ENCODE measurements at places on chromosomes 5 and 9.

- DNase-seq: no peak
Measured at GRCh38 chr9:136364942-136365774, 1.6 kb upstream of the DNLZ start.

GRCh38 chr9:98075332-98075805 is 18.8 kb downstream of the NANS start:
- no peak for DNase-seq

DNA sequence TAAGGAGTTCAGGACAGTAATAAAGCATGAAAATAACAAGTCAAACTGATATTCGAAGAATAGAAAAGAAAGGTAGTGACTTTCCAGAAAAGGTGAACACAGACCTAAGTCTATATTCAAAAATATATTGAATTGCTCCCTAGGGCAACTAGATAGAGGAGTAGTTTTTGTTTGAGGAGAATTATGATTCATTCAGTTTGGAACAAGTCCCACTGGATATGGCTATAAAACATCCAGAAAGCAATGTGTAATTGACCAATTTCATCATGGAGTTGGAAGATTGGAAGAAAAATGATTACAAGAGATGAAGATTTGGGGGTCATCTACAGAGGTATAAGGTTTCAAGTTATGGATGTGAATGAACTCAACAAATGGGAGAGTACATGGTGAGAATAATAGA is 117.5 kb upstream of the ZNF462 start:
- DNase-seq: no peak

GRCh38 chr5:17064241-17064640 is 128.2 kb upstream of the MYO10 start:
- DNase-seq: no peak

DNA sequence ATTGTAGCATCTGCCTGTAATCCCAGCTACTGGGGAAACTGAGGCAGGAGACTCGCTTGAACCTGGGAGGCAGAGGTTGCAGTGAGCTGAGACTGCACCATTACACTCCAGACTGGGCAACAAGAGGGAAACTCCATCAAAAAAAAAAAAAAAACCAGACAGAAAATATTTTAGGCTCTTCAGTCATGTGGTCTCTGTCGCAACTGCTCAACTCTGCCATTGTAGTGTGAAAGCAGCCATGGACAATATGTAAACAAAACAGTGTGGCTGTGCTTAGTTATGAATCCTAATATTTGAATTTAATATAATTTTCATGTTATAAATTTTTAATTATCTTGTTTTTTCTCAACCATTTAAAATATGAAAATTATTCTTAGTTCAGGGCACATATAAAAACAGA is 38.4 kb downstream of the ZFAND5 start:
- no peak for DNase-seq

GRCh38 chr5:148829734-148830133 is 3.3 kb downstream of the ADRB2 start:
- no peak for DNase-seq

GRCh38 chr9:4366591-4367330 is 66.9 kb upstream of the GLIS3 start:
- no peak for DNase-seq

DNA sequence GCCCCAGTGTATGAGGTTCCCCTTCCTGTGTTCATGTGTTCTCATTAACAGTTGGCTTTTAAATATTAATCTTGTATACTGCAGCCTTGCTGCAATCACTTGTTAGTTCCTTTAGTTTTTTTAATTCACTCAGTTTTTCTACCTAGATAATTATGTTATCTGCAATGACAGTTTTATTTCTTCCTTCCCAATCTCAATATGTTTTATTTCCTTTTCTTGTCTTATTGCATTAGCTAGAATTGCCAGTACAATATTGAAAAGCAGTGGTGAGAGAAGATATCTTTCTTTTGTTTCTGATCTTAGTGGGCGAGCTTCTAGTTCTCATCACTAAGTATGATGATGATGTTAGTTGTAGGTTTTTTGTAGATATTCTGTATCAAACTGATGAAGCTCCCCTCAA is 232.2 kb downstream of the PBX3 start:
- DNase-seq: no peak

DNA sequence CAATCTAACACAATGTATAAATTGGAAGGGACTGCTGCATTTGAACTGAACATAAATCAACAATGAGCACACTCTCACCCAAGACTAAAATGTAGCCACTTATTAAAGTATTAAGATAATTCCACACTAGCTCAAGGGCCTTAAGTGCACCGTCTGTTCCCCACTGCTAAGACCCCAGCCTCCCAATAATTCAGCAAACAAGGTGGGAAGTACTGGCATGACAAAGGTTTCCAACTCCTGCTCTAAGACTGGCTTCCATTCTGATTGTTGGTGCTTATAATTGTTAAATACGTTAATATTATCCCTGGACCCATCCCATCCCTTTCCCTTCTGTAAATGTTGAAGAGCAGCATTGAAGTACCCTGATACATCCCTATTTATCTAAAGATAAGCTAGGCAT is 636.7 kb downstream of the NR2F1-AS1 start:
- no peak for DNase-seq

- DNase-seq: no peak
Measured at GRCh38 chr5:175656966-175657365, 905 bp upstream of the HRH2 start.

- DNase-seq: no peak
Measured at GRCh38 chr9:128103589-128103962, 24.0 kb downstream of the PTGES2 start.

GRCh38 chr9:4973246-4973645 is 11.8 kb upstream of the JAK2 start:
- no peak for DNase-seq

GRCh38 chr5:120358949-120359348 is 105.2 kb upstream of the PRR16 start:
- no peak for DNase-seq

- DNase-seq: no peak
Measured at GRCh38 chr5:8418049-8418426, 549.1 kb downstream of the MTRR start.

- DNase-seq: peak; percentile 23
Measured at GRCh38 chr5:56985936-56986625, 34.2 kb upstream of the MIER3 start.

DNA sequence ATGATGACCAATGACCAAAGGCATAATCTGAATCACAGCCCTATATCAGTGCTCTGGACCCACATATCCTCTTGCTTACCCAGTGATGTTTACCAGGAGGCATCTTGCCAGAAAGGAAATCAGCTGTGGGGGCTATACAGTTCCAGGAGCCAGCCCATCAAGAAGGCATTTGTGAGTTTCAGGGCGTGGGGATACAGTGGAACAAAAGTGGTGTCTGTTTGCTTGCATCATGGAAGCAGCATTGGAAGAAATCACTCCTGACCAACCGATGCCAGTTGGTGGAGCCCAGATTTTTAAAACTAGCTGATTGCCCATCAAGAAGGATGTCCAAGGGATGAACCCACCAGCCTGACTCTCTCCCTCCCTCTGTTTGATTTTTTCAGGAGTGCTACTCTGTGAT is 106.5 kb upstream of the EGFLAM start:
- DNase-seq: no peak

- DNase-seq: no peak
Measured at GRCh38 chr5:106906199-106906598, 764.5 kb downstream of the EFNA5 start.

DNA sequence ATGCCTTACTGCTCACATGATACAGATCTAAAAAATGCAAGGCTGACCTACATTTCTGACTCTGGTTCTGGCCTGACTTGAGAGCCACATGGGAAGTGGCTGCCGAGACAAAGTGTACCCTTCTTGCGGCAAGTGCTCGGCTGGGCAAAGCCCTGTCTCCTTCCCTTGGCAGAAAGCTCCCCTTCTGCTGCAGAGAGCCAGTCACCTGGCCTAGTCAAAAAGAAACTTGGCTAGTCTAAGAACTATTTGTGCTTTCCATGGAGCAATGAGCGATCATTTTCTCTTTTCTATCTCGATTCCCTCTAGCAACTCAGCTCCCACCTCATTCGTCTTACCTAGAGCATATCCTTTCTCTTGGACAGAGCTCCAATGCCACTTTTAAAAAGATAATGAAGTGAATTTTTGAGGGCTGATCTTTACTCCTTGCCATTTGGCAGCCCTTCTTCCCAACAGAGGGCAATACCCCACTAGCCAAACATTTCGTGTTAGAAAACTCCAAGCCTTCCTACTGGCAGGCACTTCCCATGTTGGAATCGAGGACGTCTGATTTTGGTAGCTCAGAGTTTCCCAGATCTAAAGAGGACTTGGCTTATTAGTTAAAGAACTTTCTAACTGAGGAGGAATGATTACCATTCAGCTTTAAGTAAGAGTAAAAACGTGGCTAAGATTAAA is 108.1 kb upstream of the PRRC1 start:
- no peak for DNase-seq

DNA sequence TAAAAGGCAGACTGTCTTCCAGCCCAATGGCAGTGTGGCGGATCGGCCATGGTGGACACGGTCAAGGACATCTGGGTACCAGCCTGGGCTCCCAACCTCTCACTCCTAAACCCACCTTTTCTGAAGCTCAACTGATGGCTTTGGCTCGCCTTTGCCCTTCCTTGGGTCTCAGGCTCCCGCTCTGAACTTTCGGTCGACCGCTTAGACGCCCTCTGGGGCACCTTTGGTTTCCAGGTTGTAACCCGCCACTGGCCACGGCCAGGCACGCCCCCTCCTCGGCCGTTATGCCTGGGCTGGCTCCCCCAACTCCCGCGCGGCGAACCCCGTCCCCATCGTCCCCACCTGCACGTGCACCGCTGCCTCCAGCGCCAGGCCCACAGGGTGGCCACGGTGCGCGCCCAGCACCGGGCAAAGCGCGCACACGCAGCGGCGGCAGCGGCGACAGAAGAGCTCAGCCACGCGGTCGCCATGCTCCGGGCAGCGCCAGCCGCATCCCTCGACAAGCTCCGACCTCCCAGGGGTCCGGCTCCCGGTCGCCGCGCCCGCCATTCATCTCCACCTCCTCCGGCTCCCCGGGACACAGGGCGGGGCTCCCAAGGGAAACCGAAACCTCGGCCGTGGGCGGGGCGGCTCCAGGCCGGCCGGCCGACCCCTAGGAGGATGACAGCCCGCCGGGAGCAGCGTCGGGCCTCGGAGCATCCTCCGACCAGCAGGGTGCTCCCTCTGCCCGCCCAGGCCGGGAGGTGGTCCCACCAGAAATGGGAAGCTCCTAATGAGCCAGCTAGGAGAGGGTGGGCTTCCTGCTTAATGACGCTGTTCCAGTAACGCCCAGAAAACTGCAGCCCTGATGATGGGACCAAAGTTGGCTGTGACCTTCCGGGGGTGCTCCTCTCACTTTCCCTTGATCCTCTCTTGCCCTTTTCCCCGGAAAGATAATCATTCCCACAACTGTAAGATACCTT is at the start of gene TRIM14:
TRIM14 (minus strand) TSS at position 583 of the 962 bp plus-strand sequence; CDS start at position 549, 34 bp downstream.
- DNase-seq: peak; percentile 42

DNA sequence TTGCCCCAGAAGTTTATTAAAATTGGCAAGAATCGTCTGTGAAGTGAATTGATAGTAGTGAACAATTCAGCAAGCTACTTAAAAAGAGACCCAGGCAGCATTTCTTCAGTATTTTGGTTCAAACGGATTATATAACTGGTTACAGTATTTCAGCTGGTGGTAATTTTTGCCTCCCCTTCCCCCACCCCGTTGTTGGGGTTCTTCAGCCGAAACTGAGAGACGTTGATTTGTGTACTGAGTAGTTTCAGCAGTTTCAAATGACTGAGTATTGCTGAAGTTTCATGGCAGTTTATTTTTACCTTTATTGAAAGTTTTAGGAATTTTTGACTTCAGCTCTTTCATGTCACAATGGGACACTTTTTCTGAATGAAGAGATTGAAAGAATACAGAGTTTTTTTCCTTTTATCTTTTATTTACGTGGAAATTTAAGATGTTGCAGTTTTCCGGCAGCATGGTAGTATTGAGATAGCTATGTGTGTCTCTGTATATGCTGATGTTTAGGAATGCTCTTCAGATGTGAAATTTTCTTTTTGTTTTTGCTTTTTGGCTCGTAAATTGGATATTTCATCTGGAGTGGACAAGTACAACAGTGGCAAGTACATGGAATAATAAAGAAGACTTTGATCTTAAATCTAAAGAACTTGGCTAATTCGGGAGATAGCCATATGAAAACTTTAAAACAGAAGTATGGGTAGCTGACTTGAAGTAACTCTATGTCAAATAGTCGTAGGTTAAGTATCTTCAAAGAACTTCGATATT is 1.9 kb downstream of the GPBP1 start:
- no peak for DNase-seq

DNA sequence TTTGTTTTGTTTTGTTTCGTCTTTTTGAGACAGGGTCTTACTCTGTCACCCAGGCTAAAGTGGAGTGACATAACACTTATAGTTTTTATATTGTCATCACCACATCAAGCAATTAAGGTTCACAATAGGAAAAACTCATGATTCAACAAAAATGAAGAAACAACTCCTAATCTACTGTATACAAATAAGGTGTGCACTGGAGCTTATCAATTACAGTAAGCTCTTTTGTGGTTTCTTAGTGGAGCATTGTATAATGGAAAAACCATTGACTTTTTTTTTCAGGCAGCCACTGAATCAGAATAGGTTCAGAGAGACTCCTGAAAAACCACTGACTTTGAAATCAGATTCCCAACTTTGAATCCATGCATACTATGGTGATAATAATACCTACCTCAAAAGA is 10.8 kb upstream of the PLIN2 start:
- no peak for DNase-seq

DNA sequence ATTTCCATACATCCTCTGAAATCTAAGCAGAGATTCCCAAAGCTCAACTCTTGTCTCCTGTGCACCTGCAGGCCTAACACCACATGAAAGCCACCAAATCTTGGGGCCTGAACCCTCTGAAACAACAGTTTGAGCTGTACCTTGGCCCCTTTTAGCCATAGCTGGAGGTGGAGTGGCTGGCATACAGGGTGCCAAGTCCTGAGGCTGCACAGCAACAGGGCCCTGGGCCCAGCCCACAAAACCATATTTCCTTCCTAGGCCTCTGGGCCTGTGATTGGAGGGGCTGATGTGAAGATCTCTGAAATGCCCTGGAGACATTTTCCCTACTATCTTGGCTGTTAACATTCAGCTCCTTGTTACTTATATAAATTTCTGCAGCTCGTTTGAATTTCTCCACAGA is 26.5 kb downstream of the DOCK2 start:
- no peak for DNase-seq

DNA sequence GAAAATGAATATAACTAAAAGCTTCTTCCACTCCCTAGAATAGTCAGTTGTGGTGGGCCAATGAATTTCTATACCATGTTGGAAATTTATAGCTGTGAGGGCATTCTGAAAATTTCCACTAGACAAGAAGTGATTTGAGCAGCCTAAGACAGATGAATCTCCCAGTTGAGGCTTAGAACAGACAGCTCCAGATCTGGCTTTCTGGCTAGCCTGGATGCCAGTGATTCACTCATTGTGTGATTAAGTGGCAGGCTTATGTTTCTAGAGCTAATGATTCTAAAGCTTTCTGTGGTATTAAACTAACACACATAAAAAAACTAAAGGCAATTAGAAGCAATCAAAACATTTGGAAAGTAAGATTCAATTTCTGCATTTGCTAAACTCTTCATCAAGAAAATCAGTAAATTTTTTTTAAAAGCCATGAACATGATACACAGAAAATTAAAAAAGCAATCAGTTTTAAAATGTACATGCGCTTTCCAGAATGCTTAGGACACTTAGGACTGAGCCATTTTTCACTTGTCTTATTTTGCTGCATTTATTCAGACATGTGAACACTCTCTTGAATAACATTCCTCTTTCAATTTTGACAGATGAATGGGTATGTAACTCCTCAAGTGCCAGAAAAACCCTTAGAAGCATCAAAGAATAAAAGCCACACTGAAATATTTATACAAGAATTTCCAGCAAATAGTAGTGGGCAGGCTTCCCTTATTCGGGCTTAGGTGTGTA is 100.5 kb upstream of the GNAQ start:
- no peak for DNase-seq

GRCh38 chr5:115384587-115385375 is 88.3 kb upstream of the CCDC112 start:
- DNase-seq: no peak

GRCh38 chr5:66353186-66353585 is 209.1 kb downstream of the SREK1 start:
- DNase-seq: no peak

Data from bone marrow (tissue), 2 donors.